COLO829 (cell line): ENCODE measurements at places on chromosomes 12 and 14.

DNA sequence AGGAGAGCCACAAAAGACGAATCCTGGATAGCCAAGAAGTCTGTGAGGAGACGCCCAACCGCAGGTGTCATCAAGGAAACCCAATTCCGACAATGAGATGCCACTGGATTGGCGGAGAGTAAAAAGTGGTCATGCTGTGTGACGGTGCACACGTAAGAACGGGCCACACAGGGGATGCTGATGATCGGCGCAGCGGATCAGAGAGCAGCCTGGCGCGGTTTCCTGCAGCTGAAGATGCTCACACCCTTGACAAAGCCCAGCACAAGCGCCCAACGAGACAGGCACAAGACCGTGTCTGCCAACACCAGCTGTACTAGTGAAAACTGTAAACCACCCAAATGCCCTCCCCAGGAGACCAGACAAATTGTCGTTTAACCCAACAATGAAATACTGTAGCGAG is 55.8 kb downstream of the CCDC85C start:
- DNase-seq = no peak

DNA sequence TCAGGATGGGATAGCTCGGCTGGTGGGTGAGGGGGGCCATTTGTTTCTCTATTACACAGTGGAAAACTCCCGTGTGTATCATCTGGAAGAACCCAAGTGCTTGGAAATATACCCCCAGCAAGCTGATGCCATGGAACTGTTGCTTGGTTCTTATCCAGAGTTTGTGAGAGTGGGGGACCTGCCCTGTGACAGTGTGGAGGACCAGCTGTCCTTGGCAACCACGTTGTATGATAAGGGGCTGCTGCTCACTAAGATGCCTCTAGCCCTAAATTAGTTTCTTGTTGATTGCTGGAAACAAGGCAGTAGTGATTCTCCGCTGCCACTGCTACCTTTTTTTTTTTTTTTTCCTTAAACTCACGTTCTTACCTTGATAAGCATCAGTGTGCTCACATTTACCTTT is 1.9 kb downstream of the RIOX1 start:
- DNase-seq = no peak

GRCh38 chr12:46110223-46110611 is 119.8 kb upstream of the SCAF11 start:
- DNase-seq = no peak

- no peak for DNase-seq
These were observed 2.3 kb downstream of the DAZAP2 start for GRCh38 chr12:51240971-51241370.

DNA sequence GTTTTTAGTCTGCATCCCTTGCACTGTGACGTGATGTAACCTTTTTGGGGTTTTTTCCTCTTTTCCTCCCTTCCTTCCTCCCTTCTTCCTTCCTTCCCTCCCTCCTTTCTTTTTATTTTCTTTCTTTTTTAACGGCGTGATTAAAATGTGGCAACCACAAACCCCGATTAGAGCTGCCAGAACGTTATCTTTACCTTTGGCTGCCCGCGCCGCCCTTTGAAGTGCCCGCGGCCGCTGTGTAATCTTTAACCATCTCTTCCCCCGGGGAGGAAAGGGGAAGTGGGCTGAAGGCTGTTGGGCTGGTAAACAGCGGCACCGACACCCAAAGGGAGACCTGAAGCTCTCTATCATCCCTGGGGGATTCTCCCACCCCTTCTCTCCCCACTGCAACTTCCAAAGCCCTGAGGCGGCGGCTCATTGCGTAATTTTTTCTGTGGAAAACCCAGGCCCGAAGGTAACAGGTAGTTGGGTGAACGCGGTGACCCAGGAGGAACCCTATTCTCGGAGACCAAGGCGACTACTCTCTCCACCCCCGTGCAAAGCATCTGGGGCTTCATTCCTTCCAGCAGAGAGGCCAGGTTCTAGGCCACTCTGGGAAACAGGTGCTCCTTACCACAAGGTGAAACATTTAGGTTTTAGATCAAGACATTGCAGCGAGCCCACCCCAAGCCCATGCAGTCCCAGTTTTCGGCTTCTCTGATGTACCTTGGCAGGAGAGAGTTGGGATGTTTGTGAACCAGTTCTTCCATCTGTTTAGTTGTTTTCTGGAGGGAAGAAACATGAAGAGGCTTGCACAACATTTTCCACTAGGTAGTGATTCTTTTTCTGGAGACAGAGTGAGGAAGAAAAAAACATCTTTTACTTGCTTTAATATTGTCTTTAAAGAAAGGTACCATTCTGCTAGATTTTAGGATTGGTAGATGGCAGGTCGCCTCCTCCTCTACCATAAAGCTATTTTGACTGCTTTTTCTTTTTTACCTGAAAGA is 1.5 kb downstream of the LGR5 start:
- no peak for DNase-seq

GRCh38 chr14:71143381-71144290 is 236.4 kb downstream of the PCNX1 start:
- DNase-seq = peak; percentile 66

DNA sequence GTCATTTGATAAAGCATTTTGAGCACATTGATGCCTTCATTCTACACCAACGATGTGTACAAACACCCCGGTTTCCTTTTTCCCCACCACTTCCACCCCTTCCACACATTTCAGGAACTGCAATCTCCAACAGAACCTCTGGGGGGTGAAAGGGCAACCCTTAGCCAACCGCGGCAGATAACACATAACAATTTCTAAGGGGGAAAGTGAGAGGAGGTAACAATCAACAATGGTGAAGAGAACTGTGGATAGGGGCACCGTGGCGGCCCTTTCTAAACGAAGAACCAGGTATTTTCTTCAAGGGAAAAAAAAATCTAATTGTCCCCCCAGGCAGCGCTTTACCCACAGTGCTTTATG is 1.1 kb downstream of the KITLG start:
- DNase-seq = peak; percentile 49

GRCh38 chr14:82855912-82856391 is 1322.3 kb upstream of the SEL1L start:
- peak; percentile 21 for DNase-seq

GRCh38 chr12:94689002-94689645 is 38.8 kb upstream of the TMCC3 start:
- DNase-seq = no peak

- DNase-seq = peak; percentile 75
These were observed 101.2 kb upstream of the SLC38A2 start for GRCh38 chr12:46473634-46474329.

- peak; percentile 16 for DNase-seq
These were observed 12.4 kb downstream of the LUM start for GRCh38 chr12:91098941-91099340.

GRCh38 chr14:106038263-106038662 is 511.9 kb downstream of the TMEM121 start:
- DNase-seq = no peak

DNA sequence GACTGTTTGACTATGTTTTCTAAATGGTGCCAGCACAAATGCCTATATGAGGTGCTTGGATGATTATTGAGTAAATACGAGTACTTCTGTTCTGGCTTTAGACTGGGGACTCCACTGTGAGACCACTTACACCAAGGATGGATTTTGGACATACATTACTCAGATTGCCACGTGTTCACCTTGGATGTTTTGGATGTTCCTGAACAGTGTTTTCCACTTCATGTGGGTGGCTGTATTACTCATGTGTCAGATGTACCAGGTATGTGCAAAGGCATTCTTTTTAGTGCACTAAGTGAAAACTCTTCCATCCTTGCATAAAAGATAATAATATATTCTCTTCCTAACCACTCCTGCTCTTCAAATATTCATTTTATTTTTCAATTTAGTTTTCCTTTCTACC is 30.7 kb downstream of the CSRP2 start:
- no peak for DNase-seq

DNA sequence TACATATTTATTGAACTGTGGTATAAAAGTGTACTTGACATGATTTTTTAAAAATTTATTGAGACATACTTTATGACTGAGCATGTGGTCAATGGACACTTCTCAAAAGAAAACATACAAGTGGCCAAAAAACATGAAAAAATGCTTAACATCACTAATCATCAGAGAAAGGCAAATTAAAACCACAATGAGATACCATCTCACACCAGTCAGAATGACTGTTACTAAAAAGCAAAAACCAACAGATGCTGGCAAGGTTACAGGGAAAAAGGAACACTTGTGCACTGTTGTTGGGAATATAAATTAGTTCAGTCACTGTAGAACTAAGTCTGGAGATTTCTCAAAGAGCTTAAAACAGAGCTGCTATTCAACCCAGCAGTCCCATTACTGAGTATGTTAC is 1177.6 kb downstream of the GALC start:
- peak; percentile 3 for DNase-seq

DNA sequence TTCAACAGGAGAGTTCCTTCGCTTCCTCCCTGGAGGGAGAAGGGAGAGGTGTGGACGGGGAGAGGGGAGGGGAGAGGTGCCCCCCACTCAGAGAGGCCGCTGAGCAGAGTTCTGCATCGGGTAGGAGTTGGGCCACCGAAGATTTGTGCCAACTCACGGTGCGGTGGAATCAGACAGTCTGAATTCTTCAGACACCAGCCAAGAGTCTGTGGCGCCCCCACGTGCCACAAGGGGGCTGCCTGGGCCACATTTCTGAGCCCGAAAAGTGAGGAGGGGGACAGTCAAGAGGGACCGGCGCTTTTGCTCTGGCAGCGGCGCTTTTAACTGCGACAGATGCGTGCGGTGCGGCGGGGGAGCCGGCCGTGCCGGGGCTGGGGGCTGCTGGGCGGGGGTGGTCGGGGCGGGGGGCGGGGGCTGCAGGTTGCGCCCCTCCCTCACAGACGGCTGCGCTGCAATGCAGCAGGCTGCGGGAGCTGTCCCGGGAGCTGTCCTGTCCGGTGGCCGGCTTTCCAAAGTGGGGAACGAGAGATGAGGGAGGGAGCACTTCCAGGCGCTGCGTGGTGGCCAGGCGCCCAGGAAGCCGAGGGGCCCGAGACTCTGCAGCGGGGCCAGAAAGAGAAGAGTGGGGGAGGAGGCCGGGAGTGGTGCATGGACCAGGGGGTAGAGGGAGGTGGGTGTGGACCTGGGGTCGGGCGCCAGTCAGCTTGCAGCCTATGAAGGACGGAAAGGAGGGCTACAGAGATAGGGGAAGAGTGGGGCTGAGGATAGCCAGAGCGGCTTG is 975 bp upstream of the RTL1 start:
- no peak for DNase-seq

- no peak for DNase-seq
These were observed 4.5 kb downstream of the NOVA1 start for GRCh38 chr14:26593357-26593756.

DNA sequence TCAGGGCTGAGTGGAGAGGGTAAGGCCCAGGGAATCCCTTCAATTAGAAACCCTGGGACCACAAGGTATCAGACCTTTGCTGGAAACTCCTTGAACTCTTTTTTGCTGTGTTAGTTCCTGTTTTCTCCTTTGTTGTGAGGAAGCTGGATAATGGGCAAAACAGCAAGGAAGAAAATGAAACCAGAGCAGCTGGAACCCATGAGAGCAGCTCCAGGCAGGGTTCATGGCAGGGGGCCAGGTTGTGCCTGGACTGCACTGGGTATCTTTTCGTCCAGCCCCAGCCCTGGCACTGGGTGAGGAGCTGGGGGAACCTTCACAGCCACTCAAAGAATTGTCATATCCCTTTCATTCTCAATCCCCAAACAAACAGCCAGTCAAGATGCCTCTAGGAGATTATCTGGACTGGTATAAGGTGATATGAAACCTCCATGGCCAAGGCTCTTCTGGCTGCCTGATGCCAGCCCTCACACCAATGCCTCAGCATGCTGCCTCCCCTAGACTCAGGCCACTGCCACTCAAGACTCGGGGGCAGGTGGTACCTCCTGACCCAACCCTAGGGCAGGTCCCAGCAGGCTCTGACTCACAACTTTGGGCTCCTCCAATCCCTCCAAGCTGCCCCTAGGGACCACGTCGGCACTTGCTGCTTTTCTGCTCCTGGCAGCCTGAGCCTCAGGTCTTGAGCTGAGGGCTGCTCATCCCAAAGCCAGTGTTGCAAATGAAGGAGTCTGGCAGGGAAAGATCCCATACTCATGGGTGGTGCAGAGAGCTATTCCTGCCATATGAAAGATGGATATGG is 16.5 kb downstream of the FAM186B start:
- no peak for DNase-seq

DNA sequence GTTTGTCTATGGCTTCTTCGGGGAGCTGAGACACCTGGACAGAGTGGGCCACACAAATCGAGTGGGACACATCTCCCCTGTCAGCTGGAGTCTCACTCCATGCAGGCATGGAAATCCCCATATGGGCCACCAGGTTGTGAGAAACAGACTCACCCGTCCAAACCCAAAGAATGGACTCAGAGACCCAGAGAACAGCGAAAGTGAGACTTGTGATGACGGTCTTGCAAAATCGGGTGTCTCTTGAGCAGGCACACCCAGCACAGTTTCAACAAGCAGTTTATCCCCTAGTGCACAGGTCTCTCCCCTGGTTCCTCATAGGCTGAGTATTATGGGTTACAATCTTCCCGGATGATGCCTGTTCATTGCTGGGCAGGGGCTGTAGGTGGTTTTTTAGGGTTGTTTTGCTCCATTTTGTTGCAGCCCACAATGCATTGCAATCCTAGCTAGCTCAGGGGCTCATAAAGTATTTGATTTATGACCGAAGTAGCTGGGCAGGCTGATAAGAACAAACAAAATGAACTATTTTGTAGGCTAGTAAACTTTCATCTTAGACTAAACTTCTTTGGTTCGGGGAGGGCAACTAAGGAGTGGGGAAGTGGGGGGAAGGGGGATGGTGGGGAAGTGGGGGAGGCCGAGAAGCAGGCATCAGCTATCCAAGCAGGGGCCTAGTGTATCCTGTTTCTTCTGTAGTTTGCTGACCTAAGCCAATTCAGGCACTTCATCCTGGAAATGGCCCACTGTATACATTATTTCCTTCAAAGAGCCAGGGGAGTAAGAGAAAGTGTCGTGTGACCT is 45.3 kb downstream of the IQSEC3 start:
- DNase-seq = no peak

- no peak for DNase-seq
These were observed 146.5 kb downstream of the CFAP54 start for GRCh38 chr12:96635844-96636243.

GRCh38 chr12:30201301-30202160 is 417.8 kb upstream of the TMTC1 start:
- no peak for DNase-seq

GRCh38 chr12:116087962-116088361 is 189.5 kb downstream of the MED13L start:
- DNase-seq = no peak

DNA sequence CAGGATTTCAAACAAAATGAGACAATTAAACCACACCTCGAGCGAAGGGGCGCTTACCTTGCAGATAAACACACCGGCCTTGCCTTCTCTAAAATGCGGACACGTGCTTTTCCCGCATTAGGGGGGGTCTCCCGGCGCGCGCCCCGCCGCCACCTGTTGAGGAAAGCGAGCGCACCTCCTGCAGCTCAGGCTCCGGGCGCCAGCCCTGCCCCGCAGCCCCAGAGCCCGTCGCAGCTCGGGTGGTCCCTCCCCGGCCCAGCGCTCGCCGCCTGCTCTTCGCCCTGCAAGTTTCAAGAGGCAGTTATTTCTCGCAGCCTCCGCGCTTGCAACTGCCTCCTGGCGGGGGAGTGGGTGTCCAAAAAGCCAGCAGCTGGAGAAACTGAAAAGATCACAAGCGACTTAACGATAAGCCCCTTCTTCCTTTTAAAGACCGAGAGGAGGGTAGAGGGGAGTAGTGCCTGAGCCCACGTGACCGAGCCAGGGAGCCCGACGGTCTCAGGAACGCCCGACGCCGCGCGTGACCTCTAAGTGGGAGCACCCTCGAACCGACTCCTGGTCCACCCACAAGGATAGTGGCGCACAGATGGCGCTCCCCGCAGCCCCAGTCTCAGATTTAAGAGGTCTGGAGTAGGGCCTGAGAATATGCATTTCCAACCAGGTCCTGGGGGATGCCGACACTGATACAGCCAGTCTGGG is at the start of gene ESR2:
Gene ESR2 (minus strand): TSS at position 396 of the 696 bp plus-strand sequence. CDS start 11,386 bp downstream, outside the sequence.
- no peak for DNase-seq
